ENCODE measurements at places on chromosomes 2 and 18.

- DNase-seq: no peak
Measured at GRCh38 chr18:6280211-6280743, 134.4 kb downstream of the L3MBTL4 start.

DNA sequence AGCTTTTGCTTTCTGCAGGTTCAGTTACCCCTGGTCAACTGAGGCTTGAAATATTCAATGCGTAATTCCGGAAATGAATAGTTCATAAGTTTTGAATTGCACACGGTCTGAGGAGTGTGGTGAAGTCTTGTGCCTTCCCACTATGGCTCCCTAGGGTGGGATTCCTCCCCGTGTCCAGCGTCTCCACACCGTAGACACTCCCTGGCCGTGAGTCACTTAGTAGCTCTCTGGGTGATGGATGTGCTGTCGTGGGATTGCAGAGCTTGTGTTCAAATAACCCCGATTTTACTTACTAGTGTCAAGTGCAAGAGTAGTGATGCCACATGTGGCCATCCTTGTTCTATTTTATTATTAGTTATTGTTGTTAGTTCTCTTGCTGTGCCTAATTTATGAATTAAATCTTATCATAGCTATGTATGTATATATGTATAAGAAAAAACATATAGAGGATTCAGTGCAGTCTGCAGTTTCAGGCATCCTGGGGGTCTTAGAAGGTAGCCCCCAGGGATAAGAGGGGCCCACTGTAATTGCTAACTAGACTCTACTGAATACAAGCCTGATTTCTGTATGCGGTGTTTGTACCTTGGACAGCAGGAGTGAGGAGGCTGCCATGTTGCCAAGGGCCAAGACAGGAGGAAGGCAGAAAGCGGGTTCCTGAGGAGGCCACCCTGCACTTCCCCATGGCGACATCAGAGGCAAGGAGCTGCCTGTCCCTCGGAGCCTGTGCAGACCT lies 47.7 kb upstream of the PDIA6 start:
- DNase-seq: no peak

- DNase-seq: no peak
Measured at GRCh38 chr2:44596537-44597320, 235.0 kb downstream of the CAMKMT start.

GRCh38 chr18:49988101-49988500 lies 174.8 kb upstream of the ACAA2 start:
- peak; percentile 31 for DNase-seq

DNA sequence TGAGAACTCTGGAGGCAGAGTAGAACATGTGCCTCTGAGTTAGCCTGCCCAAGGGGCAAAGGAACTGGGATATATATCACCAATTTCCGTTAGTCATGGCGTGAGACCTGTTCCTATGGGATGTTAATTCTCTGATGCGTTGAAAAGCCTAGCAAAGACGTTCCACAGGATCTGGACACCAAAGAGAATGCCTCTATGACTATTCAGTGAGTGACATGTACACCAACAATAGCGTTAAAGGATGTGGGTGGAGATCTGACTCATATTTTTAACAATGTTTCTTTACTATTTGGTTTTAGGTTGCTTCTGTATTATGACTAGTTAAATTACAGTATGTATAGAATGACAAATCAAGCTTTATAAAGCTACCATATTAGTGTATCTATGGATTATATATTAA lies 320.9 kb upstream of the MC4R start:
- no peak for DNase-seq

DNA sequence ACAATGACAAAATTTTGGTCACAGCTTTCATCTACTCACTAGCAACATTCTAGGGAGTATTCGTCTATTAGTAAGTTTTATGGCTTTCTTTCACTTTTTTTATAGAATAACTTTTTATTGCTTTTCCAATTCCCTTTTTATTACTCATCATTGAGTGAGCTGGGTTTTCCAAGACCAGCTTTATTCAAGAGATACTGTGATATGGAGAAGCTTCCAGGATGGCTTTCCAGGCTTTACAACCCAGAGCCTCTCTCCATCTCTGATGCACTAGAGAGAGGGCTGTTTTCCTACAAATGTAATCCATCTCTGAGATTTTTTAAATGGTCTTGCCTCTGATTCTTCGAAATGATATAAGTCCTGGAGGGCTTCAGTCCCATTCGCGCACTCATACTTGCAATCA lies 118.3 kb downstream of the LDLRAD4 start:
- DNase-seq: no peak

DNA sequence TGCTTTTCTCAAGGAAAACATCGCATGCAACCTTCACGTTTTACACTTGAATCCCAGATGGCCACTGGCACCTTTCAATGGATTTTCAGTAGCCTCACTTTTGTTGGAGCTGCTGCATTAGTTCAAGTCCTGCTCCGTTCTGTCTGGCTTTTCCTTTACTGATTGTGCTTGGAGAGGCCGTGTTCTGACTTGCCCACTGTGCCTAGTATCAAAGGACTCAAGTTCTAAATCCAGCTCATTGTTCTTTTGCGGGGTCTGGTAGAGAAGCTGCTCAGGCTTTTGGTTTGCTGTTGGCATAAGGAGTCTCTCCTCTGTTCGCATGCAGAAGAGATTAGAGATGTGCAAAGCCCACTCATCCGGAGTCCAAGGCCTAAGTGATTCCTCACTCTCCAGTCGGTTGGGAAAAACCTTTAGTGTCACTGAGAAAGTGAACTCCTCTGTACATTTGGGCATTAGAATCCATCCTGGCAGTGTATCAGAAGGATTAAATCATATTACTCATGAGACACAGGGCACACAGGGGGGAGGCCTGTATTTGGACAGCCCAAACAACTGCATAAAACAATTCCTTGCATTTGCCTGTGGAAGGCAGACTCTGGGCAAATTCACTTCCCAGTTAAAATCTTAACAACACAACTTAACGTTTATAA lies 69.7 kb downstream of the NCK2 start:
- DNase-seq: no peak

- DNase-seq: no peak
Measured at GRCh38 chr18:42480441-42480840, 525.4 kb downstream of the PIK3C3 start.
